ENCODE measurements at places on chromosomes 5 and 9.

DNA sequence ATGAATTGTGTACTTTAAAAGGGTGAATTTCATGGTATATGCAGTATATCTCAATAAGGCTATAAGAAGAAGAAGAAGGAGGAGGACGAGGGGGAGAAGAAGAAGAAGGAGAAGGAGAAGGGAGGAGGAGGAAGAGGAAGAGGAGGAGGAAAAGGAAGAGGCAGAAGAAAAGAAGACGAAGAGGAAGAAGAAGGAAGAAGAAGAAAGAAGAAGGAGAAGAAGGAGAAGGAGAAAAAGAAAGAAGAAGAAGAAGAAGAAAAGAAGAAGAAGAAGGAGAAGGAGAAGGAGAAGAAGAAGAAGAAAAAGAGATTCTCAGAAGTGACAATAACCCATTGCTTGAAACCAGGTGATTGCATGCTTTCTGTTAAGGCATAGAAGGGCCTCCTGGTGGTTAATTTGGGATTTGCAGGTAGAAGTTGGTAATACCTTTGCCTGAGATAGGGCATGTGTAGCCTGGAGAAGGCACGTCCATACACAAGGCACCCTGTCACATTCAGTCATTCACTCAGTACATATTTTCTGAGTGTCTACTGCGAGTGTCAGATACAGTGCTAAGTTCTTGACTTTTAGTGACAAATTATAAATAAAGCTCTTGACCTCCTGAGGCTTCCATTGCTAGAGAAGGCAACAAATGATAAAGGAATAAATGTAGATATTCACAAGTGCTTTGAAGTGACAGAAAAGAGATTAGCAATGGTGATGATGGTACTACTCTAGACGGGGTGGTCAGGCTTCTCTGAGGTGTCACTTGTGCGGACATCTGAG lies 231.3 kb downstream of the NPR3 start:
- no peak for DNase-seq

GRCh38 chr5:109319351-109319750 lies 90.4 kb downstream of the PJA2 start:
- DNase-seq = no peak

GRCh38 chr9:136122425-136123383 lies 4.0 kb upstream of the TMEM250 start:
- DNase-seq = peak; percentile 59

DNA sequence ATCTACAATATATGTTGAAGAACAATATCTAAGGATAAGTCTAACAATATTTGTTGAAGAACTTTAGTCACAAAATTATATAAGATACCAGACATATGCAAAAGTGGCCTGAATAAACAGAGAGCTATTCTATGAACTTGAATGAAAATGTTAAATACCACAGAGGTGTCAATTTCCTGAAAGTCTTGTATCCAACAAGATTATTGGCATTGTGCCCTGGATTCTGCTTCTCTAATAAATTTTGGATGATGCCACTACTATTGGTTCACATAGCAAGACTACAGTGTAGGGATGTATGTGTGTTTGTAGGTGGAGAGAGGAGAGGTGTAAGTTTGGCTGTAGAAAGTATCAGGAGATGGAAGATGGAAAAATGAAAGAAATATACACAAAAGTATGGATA lies 731.8 kb upstream of the RGMB start:
- DNase-seq = no peak

DNA sequence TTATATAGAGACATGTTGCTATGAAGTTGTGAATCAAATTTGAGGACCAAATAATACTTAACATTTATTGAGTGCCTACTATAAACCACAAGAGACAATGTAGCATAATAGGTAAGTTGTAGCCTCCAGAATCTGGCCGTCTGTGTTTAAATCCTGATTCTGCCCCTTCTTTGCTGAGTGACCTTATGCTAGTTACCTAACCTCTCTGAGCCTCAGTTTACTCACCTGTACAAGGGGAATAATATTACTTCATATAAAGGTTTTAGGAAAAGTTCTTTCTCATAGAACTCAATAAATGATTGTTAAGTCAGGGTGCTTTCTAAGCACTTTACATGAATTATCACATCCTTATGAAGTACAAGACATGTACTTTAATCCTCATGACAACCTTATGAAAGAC lies 120.6 kb downstream of the NDUFS4 start:
- DNase-seq = no peak

GRCh38 chr9:36572515-36573418 lies at the start of gene MELK:
MELK (plus strand) TSS chr9:36572895; CDS start chr9:36581682, 8,787 bp downstream.
- peak; percentile 56 for DNase-seq

DNA sequence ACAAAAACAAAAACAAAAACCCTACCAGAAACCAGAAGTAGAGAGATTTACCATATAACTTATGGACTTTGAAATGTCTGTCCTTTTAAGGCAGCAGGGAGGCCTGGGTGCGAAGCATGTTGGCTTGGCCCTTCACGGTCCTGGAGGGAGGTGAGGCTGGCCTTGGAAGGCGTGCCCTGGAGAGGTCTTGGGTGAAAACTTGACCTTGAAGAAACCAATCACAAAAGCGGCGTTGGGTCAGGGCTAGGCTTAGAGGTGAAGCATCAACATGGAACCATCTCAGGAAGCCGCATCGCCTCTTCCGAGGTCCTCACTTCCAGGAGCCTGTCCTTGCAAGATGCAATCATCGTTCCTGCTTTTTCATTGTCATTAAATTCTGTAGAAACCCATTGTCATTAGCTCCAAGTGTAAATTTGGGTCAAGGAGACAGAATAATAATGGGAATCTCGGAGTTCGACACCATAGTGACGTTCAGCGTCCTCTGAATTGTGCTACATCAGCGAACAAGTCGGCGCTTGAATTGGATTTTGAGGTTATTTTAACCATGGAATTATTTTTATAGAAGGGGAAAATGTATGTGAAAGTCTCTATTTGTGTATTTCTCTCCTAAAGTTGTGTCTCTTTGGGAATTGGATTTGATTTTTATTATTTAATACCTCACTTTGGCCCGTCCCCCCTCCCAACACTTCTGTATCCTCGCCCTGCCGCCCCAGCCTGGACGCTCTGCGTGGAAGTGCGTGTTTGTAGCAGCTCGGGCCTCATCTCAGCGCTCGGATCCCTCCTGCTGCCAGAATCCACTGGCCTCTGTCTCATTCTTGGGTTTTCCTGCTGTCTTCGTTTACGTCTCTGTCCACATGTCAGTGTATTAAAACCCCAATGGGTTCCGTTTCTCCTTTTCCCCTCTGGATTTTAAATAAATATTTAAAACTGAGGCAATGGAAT lies 11.1 kb upstream of the ORM1 start:
- DNase-seq = no peak

DNA sequence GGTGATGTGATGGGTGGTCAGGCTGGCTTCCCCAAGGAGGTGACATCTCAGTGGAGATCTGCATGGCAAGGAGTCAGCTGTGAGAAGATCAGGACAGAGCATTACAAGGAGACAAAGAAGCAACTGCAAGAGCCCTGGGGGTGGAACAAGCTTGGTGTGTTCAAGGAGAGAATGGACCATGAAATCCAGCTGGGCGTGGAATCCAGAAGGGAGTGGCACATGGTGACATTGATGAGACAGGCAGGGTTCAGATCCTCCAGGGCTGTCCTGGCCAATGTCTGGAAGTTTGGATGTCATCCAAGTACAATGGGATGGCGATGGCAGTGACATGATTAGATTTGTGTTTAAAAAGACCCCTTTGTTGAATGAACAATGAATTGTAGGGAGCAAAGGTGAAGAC lies 175.6 kb downstream of the MACROH2A1 start:
- no peak for DNase-seq

GRCh38 chr5:177412603-177413233 lies 3.4 kb upstream of the F12 start:
- no peak for DNase-seq

GRCh38 chr5:159971038-159971437 lies 37.9 kb upstream of the TTC1 start:
- DNase-seq = no peak

DNA sequence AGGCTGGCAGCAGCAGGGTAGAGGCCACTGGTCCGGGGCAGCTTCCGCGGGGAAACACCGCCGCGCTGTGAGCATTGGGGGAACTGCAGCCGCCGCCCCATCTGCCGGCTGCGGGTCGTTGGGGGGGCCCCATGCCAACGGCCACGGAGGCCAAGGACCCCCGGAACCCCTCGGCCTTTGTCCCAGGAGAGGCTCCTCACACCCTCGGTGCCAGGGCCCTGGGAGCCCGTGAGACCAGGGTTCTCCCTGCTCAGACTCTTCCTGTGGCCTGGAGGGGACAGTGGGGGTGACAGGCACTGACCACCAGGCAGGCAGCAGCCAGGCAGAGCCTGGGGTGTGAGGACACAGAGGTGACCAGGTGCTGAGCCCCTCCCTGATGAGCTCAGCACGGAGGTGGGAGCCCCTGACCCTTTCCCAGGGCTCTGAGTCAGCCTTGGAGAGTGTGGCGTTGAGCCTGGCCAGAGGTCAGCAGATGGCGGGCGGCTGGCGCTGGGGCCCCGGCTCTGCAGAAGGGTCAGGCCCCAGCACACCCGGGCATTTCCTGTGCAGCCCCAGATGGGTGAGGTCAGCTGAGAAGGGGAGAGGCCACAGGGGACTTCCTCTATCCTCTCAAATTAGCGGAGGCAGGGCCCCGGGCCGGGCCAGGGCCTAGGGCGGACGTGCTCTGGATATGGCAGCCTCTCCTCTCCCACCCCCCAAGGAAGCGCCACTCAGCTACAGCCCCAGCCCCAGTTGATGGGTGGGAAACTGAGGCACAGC lies 17.9 kb upstream of the EGFL7 start:
- DNase-seq = peak; percentile 22

- DNase-seq = peak; percentile 87
Observed at GRCh38 chr9:34591248-34591916, 1.9 kb upstream of the CNTFR start.

- DNase-seq = no peak
Observed at GRCh38 chr9:20117986-20118385, 329.1 kb upstream of the SLC24A2 start.

- no peak for DNase-seq
Observed at GRCh38 chr5:60763061-60763460, 63.1 kb upstream of the DEPDC1B start.

DNA sequence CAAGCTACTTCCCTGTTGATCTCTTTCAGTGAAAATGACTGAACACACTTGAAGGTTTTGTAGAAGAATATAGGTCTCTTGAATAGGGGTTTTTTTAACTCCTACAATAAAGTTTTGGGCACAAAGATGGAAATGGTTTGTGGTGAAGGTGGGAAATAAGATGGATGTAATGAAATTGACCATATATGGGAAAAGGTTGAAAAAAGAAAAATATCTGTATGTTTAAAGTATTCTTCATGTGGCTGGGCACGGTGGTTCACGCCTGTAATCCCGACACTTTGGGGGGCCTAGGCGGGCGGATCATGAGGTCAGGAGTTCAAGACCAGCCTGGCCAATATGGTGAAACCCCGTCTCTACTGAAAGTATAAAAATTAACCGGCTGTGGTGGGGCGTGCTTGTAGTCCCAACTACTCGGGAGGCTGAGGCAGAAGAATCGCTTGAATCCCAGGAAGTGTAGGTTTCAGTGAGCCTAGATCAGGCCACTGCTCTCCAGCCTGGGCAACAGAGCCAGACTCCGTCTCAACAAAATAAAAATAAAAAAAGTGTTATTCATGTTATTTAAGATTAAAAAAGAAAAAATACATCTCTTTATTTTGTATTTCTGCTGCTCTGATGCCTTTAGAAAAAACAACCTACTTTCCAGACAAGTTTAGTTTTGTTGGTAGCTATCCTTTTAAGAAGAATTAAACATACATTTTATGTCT lies 2.2 kb downstream of the RBM27 start:
- DNase-seq = no peak

DNA sequence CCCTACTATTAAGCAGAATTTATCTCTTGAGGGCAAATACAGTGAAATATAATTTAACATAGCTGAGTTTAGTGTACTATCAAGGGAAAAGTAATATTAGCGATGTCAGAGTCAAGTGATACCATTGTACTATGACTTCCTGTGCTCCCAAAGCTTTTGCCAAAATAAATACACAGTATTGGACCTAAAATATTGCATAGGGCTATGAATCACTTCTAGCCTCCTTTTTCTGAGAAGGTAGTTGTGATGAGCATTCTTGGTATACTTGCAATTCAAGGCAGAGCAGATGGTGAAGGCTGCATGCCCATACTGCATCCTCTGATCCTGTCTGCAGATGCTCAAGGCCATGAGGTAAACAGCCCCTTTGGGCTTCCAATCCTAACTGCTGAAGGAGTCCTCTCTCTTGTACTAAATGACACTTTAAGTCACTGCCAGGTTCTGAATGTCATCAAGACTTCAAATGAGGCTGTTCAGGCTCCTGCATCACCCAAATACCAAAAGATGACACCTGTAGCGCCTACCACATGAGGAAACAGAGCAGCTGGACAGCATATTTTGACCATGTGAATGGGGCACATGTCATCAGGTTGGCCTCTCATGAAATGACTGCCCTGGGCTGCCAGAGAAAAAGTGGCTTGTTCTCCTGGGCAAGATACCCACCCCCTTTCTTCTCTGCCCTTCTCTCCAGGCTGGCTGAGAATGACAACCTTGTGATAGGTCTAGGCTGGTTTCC lies 29.7 kb upstream of the PPP2CA start:
- DNase-seq = no peak

DNA sequence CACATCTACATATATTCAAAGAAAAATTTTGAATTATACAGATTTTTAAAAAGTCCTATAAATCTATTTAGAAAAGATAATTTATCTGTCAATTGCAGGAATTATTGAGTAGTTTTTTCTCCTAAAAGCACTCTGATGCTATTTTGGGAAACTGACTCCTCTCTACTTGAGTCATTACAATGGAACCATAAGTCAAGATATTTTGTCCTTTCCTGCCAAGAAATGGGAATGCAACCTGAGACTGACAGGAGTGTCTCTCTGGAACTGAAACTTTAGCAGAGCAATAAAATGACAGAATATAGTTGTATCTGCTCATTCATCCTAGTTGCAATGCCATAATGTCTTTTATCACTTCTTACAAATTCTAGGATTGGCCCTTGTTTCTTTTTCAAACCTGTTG lies 48.6 kb downstream of the CARTPT start:
- DNase-seq = no peak

- no peak for DNase-seq
Observed at GRCh38 chr9:6214434-6214833, 1.2 kb upstream of the IL33 start.

DNA sequence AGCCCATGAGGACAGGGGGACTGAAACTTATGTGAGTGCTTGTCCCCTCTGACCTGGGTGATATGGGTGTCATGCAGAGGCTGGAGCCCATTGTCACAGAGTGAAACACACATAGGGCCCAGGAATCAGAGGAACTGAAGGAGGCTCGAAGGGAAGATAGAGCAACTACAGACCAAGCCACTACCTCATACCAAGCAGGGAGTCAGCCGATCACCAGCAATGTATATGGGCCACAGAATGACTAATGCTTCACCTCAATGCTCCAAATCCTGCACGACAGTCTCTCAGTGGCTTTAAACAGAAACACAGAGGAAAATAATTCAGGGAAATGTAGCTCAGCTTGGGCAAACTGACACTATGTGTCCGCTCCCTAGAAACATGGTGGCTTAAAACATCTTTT lies 8.9 kb upstream of the FBXW11 start:
- DNase-seq = no peak

- DNase-seq = no peak
Observed at GRCh38 chr5:169610606-169611005, 26.5 kb upstream of the DOCK2 start.
